ENCODE measurements at places on chromosomes 16 and 17.

DNA sequence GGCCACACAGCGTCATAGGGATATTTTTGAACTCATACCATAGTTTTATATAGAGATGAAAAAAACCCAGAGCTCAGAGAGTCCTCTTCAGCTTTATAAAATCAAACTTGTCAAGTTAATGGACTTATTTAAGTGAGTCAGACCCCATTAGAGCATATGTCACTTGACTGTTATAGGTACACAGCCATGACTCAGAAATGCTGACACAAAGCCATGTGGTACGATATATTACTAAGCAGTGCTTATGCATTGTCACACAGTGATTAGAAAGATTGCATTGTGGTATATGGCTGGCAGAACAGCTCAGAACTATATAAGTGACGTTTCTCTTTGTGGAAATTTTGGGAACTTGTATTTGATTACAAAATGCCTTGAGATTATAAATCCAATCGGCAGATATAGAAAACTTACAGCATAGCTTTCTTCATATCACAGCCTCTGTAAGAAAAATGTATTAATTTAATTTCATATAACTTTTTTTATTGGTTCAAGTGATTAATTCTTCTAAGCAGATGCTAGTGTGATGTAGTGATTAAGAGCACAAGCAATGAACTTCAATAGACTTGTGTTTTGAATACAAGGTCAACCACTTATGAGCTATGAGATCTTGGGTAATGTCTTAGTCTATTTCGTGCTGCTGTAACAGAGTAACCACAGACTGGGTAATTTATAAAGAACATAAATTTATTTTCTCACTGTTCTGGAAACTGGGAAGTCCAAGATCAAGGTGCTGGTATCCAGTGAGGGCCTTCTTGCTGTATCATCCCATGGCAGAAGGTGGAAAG lies 25.8 kb upstream of the GINS3 start:
- DNase-seq, result no peak

GRCh38 chr16:53780051-53780450 lies 76.1 kb downstream of the FTO start:
- no peak for DNase-seq

DNA sequence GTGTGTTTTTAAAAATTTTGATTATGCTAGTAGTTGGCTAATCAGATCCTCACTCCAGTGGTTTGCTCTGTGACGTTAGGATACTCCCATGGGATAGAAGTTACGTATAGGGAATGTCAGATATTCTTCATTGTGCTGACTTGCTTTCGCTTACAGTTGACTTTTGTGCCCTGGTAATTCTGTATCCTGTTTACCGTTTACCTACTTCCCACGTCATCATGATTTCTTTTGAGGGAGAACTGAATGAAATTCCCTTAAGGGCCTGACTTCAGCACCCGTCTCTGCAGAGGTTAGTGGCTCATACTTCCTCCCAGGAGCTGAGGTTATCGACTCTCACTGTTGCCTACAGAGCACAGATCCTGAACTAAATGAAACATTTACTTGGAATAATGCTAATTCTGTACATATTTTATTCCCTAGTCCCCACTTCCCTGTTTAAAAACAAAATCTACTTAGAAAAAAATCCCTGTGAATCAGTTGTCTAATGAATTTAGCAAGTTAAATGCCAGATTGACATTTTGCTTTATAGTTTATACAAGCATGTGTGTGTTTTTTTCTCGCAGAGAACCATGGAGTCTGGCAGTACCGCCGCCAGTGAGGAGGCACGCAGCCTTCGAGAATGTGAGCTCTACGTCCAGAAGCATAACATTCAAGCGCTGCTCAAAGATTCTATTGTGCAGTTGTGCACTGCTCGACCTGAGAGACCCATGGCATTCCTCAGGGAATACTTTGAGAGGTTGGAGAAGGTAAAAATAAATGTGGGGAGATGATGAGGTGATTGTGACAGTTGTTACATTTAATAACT lies 2.8 kb downstream of the PRKAR1A start:
- no peak for DNase-seq

DNA sequence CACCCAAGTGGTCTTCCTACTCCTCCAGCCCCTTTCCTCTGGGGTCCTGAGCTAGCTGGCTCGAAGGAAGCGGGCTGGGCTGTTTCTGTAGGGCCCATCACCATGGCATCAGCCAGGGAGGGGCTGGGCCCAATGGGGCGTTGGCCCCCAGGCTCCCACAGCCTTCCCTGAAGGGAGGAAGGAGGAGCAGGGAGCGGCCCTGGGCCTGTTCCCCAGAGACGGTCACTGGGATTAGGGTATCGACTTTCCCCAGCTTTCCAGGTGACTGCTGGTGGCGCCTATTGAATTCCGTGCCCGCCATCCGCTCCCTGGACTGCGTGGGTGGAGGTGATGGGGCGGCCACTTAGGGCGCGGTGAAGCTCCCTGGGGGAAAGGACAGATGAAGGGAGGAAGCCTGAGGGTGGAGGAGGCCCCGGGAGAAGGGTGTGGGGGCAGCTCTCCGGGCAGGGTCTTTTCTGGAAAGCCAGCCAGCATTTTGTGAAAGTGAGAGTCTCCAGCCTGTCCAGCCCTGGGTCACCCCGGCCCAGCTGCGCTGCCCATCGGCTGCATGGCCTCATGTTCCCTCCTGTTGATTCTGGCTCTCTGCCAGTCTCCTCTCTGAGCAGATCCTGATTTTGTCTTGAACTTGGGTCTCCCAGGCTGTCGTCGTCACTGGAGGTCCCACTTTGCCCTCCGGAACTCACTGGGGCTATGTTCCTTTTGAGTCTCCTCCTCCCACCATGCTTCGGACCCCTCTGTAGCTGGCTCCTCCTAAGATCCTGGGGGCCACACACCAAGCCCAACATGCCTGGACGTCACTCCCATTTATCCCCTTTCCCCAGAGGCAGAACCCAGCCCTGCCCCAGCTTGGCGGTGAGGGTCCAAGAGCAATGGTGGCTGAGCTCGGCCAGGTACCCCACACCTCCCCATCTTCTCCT lies 9.8 kb downstream of the NHERF1 start:
- DNase-seq, result no peak

DNA sequence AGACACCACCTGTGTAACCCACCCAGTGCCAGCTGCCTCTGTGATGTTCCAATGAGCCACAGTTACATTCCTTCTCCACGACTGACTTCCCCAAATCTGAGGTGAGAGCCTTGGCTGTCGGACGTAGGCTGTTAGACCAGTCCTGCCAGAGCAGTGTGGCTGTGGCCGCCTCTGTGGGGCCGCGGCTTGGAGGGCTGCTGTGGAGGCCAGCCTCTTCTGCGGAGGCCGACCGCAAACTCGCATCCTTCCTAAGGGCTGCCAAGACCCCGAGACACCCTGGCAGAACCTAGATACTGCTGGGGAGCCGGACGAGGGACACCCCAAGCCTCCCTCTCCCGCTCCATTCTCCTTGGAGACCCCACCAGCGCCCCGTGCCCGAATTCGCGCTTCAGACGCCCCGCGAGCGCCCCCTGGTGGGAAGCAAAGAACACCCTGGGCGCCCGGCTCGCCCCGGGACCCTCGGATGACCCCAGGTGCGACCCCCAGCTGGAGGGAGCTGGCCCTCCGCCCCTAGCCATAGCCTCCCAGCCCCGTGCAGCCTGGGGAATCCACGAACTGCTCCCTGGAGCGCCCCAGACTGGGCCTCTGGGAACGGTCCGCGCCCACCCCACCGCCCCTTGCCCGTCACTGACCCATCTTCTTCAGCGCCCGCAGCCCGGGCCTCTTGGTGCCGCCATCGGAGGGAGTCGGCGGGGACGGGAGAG lies 547 bp downstream of the PLCD3 start:
- DNase-seq, result no peak

DNA sequence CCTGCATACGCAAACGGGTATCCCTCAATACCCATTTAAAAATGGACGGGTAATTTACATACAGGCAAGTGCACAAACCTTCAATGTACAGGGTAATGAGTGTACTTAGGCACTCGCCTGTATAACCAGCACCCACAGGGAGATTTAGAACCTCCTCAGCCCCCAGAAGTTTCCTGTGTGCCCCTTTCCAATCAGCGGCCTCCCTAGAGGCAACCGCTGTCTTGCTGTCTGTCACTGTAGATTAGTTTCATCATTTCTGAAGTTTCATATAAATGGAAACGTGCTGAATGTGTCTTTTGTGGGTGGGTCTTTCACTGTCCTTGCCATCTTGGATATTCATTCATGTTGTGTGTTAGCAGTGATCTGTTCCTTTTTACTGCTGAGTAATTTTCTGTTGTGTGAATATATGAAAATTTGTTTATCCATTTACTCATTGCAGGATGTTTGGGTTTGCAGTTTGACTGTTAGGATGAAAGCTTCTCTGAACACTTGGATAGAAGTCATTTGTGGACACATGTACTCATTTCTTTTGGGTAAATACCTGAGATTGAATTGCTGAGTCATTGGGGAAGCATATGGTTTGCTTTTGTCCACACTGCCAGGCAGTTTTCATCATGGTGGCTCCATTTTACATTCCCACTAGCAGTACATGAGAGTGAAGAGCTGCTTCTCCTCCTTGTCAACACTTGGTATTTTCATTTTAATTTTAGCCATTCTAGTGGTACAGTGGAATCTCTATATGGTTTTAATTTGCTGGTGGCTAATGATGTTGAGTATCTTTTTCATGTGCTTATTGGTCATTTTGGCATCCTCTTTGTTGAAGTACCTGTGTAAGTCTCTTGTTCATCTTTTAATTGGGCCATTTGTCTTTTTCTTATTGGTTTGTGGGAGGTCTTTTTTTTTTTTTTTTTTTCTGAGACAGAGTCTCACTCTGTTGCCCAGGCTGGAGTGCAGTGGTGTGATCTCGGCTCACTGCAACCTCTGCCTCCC lies 2.1 kb upstream of the ADCY7 start:
- no peak for DNase-seq

- DNase-seq, result no peak
These were observed 116.2 kb downstream of the CDH11 start for GRCh38 chr16:65005696-65006095.

DNA sequence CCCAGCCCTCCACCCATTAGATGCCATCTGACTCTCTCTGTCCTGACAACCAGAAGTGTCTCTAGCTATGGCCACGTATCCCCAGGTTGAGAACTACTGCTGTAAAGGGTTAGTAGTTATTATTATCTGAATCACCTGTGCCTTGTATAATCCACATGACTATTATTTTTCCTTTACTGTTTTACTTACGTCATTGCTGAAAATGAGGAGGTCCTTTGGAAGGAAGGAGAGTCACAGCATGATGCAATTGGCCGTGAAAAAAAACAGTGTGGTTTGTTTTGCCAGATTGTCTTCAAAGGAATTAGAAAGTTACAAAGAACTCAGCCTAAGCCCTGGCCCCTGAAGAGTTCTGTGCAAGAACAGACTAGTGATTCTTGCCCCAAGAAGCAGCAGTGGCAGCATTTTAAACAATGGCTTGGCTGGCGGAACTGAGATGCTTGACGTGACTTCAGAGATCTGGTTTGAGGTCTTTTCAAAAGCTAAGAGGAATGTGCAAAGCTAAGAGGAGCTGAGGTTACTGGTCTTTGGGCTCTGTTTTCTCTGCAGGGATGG lies 413.3 kb upstream of the EEF2KMT start:
- DNase-seq, result no peak

DNA sequence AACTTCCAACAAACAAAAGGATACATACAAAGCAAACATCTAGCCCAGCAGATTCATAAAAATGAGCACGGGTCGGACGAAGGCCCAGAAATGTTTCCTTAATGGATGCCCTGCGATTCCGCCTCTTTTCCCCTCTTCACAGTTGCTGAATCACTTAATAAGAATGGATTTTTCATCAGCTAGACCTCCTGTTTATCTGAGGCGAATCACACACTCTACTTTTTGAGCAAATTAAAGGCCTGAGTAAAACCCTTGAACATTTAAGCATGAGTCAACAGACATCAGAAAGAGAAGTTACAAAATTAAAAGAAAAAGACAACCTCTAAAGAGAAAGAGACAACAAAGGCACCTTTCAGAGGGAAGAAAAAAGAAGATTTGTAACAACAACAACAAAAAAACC lies 44.7 kb downstream of the HS3ST3A1 start:
- no peak for DNase-seq

DNA sequence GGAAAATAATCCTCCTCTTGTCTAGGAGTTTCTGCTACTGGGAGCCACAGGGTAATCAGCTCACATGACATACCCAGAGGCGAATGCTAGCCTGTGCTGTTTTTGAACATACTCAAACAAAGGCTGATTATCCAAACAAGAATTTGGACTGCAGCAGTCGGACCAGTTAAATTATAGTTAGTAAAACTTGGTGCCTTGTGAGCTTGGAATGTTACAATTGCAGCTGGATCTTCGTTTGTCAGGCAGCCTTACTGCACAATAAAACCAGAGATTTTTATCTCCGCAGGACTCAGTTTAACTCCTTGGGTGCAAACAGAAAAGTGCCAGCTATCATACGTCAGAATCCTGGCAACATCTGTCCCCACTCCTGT lies 163.8 kb upstream of the TBX2 start:
- DNase-seq, result no peak

DNA sequence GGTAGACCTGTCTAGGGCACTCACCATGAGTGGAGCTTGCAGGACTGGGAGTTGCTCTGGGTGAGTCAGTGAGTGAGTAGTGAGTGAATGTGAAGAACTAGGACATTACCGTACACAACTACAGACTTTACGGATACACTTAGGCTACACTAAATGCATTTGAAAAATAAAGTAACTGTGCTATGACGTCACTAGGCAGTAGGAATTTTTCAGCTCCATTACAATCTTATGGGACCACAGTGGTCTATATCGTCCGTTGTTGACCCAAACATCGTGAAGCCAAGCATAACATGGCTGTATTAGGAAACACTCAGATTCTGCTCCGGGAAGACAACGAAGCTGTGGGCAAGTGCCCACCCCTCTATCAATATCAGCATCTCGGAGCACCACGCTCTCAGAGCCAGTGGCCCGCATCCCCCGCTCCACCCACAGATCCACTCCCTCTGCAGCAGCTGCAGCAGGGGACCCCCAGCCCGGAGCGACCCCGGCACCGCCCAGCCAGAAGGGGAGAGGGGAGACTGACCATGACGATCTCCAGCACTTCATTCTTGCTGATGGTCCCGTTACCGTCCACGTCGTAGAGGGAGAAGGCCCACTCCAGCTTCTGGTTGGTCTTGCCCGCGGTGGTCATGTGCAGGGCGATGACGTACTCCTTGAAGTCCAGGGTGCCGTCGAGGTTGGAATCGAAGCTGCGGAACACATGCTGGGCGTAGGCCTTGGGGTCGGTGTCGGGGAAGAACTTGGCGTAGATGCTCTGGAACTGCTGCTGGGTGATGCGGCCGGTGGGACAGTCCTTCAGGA lies 594 bp downstream of the RCVRN start:
- no peak for DNase-seq

DNA sequence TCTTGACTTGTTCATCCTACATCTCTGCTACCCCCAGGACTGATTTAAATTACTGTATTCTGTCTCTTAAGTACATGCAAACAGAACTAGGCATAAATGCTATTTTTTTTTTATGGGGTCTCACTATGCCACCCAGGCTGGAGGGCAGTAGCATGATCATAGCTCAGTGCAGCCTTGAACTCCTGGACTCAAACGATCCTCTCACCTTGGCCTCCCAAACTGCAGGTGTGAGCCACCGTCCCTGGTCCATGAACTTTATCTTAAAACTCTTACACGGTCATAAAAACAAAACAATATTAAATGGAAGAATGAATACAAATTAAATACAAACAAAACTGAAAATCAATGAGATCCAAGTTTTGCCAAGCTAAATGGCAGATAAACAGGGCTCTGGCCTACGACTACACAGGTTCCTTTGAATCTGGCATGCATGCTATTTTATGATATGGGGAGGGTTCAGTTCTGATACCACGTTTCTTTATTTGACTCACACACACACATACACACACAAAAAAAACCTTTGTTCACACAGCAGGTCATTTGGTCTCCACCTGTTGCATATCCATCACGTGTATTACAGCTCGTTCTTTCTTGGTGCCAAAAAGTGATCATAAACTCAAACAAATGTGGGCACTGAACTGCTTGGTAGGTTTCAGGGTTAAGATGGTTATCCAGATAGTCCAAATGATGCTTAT lies 1.1 kb upstream of the PKD1L3 start:
- no peak for DNase-seq

All from D721Med (cell line).